ENCODE measurements at places on chromosomes 2 and 18.

- no peak for DNase-seq
Measured at GRCh38 chr2:134384131-134384530, 130.3 kb downstream of the MGAT5 start.

DNA sequence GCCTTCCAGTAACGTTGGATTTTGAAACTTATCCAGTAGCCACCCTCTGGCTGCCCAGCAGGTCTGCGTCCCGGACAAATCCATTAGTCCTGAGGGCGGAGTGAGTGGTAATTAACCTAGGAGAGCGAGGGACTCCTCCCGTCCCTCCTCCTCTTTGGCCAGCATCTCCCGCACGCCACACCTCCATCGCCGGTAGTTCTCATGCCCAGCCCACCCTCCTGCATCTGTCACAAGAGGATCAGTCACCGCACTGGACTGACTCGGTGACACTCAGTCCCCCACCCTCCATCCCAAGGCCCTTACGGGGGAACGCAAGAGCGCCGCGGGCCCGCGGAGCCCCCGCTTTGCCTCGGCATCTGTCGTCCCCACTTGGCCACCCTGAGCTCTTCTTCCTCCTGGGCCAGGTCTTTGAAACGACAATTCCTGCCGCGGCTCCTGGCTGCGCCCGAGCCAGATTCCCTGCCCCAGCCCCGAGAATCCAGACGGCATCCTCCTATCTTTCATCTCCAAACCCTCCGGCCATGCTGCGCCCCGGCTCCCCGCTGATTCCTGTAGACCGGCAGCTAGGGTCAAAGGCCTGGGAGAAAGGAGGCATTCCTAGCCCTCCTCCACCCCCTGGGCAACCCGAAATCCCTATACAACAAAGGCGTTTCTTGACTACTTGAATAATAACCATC lies 77.5 kb downstream of the EIF2AK3 start:
- DNase-seq: no peak

DNA sequence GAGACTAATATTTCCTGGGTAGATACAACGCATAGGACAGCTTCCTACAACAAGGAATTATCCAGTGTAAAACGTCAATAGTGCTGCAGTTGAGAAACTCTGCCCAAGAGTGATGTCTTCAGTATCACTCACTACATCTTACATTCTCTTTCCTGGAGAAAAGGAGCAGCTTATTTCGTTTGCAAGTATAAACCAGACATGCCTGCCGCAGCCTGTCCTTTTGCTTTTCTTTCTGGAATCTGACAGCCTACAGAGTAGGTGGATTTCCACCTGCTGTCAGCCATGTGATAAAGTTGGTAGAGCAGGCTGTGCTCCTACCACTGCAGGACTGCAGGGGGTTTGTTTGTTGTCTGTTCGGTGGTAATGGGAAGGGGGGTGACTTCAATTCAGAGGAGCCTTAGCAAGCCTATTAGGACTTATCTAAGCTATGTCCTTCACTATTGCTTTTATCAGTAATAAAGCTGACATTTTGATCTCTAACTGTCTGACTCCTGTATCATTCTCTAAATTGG lies 439.1 kb downstream of the GRB14 start:
- DNase-seq: no peak

DNA sequence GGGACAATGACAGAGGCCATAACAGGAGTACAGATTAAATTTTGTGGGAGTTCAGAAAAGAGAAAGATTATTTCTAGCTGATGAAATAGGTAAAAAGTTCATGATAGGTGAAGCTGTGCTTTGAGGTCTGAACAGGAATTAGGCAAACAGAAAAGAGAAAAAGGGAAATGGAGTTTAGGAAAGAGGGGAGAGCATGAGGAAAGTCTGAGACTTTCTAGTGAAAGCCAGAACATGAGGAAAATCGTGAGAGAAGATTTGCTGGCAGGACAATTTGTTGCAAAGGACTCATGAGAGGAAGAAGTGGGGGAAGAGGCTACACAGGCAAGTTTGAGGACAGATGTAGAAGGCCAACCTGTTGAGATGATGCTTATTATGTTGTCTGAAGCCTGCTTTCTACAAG lies 6.3 kb upstream of the CHN1 start:
- DNase-seq: no peak

GRCh38 chr2:12469141-12469561 lies 247.6 kb upstream of the TRIB2 start:
- DNase-seq: no peak

DNA sequence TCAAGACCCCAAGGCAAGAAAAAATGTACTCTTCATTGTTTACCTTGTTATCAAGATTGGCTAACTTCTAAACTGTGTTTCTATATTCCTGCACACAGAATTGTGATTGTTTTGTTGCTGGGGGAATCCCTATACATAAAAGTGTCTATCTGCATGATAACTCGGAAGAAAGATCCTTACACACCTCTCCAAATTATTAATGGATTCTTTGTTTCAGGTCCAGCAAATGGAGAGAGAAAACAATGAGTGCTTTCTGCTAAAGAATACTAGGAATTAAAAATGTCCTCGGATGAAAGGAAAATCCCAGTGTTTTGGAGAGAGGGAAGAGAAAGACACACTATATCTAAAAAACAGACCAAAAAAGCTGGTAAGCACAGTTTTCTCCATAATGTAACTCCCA lies 6.2 kb upstream of the DAPL1 start:
- DNase-seq: no peak

- DNase-seq: no peak
Measured at GRCh38 chr2:20692081-20692480, 25.1 kb downstream of the GDF7 start.

DNA sequence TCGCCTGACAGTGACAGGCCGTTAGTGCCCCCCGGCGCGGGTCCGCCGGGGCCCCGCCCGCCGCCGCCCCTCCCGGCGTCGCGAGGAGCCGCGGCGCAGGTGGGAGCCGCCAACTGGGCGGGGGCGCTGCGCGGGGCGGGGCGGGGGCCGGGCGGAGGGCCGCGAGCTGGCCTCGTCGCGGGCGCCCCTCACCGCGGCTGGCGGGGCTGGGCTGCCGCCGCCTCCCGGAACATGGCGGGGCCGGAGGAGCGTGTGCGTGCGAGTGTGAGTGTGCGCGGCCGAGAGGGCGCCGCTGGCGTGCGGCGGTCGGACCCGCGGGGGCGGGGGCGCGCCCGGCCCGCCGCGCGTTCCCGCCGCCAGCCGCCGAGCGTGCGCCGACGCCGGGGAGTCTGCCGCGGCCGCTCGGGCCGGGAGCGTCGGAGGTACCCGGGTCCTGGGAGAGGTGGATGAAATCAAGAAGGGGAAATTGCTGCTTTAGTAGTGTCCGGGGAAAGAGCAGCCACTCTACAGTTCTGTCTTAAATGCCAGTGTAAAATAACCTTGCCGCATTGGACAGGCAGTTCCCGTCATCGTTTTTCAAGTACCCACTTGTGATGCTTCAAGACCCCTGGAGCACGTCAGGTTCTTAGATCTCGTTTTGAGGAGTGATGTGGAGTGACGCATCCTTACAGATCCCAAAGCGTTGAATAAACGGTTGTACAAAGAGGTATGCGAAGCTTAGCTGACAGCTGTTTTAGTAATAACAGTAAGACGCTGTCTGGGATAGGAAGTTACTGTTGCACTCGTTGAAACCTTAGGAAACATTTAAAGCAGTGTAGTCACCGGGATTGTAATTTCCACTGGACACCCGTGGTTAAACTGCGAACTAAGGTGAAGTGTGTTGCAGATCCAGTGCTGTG lies 836 bp downstream of the ANKRD12 start:
- peak; percentile 30 for DNase-seq

GRCh38 chr18:28208712-28209265 lies 31.9 kb upstream of the CDH2 start:
- no peak for DNase-seq

GRCh38 chr18:53799134-53799533 lies 425.3 kb downstream of the MBD2 start:
- DNase-seq: no peak

DNA sequence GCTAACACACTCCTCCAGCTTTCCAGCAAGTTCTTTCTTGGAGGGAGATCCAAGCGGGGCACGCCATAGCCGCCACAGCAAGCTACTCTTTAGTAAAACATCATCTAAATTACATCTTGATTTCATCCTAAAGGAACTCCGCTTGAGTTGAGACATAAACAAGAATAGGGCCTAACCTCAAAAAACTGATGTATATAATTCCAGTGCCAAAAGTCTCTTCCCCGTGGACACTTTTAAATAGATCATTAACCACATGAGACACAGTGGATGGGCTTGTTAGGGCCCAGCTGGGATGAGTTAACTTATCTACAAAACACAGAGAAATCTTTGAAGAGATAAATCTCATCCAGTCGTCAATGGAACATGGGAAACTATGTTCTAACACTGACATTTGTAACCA lies 20.8 kb upstream of the MLPH start:
- DNase-seq: no peak

DNA sequence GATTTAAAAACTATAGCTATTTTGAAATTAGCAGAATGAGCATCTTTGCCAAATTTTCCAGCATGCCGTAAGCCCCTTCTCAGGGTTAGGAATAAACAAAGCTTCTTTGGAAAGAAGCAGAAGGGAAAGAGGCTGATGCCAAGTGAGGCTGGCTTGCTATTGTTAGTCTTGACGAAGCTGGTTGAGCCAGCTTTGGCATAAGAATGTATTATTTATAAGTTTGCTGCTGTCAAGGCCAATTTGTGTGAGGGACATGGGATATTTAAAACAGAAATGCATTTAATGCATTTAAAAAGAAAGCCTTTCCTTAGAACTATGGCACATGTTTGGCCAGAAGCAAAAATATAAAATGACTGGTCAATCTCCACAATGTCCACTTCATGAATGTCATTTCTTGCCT lies 52.5 kb upstream of the TTN start:
- DNase-seq: no peak

- DNase-seq: no peak
Measured at GRCh38 chr2:40256649-40257048, 195.2 kb downstream of the SLC8A1 start.

- no peak for DNase-seq
Measured at GRCh38 chr18:35923939-35924684, 48.4 kb upstream of the RMP24 start.

- DNase-seq: no peak
Measured at GRCh38 chr2:197575987-197576386, 60.1 kb downstream of the MOB4 start.

GRCh38 chr2:197259470-197259999 lies 51.0 kb downstream of the ANKRD44 start:
- no peak for DNase-seq

GRCh38 chr2:188978291-188979081 lies 4.3 kb downstream of the COL3A1 start:
- DNase-seq: no peak

DNA sequence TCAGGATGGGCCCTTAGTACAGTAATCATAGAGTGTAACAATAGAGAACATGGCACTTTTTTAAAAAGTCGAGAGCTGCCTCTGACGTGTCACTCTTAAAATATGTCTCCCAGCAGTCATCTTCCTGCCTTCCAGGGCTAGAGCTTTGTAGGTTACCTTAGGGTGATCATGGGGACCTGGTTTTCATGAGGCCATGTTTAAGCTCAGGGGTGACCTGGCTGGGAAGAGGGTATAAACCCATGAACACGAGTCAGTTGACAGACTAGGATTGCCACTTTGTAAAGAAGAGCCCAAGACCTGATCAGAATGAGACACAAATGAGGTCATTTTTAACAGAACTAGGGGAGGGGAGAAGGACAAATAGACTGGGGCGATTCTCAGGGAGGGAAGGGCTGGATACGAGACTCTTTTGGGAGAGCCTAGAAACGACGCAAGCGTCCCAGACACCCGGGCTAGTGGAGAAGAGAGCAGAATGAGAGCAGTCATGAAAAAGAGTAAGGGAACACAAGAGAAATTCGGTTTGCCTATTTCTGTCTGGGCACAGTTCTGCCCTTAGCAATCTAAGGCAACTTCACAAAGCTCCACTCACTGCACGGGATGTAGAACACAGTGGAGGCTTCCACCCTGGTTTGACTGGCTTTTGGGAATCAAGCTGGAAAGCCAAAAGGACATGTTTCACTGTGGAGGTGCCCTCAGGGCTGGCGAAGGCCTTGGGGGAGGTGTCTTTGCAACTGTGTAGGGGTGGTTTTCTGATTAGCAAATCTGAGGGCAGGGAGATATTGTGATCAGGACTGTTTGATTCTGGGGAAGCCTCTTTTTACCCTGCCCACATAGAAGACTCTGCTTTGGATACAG lies 1.8 kb upstream of the RAB31 start:
- DNase-seq: no peak

- no peak for DNase-seq
Measured at GRCh38 chr18:38565513-38565912, 999.9 kb upstream of the CELF4 start.

DNA sequence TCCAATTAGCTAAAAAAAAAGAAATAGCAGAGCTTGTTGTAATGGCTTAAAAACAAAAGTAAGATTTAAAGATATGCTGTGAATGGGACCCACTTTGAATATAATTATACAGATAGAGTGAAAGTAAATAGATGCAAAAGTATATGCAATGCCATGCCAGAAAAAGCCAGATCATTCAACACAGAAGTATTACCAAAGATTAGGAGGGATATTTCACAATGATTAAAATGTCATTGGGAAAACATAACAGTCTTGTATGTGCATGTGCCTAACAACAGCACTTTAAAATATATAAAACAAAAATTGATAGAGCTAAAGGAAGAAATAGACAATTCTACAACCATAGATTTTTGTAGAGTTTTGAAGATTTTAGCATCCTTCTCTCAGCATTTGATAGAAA lies 19.9 kb upstream of the SIGLEC15 start:
- DNase-seq: no peak

DNA sequence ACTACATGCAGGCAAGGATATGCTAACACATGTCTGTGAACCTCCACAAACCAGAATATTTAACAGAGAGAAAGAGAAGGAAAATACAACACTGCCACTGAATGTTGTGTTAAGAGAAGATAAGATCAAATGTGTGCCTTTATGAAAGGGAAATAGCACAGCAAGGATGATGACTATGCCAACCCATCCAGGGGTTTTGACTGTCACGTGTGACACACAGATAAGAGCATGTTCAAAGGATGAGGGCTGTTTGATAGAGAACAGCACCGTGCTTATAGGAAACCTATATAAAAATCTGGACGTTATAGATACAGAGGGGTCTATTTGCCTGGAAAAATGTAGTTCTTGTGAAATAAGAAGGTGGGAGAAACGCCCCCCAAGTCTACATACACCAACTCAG lies 911.8 kb downstream of the CPS1 start:
- no peak for DNase-seq

- no peak for DNase-seq
Measured at GRCh38 chr18:74356959-74357358, 41.3 kb downstream of the C18orf63 start.

DNA sequence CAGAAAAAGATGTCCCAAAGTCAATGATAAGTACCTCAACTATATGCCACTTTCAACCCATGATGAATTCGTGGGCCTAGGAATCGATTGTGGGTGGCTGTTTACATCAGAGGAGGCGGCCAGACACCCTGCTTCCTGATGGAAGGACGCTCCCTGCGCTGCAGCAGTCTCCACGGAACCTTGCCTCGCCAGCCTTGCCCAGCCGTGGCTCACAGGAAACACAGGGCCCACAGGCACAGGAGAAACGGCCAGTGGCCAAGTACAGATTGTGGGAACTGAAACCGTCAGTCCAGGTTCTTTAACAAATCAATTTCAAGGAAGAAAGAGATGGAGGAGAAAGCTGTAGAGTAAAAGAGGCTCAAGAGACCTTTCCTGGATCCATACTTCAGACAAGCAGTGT lies 101.5 kb upstream of the NFATC1 start:
- no peak for DNase-seq
